WTC11 (cell line): ENCODE measurements at places on chromosomes 12 and 14. TPM values are rescaled to one million over a fixed set of nuclear protein-coding genes. Genes with fewer than 3 reads are reported as not detected.

GNG2 gene
- total RNA-seq = 10.4 to 11.4 TPM (median 10.7 TPM) in 3 replicates

MYF5 gene
- not detected in 3 replicates for total RNA-seq

CD4 gene
- 2.5 to 3.3 TPM (median 2.7 TPM) in 3 replicates for total RNA-seq

SRRM4 gene
- total RNA-seq = 0.78 to 0.96 TPM (median 0.96 TPM) in 3 replicates

IL26 gene
- total RNA-seq = not detected in 3 replicates

PPFIA2 gene
- total RNA-seq = 0.92 to 1.8 TPM (median 1.1 TPM) in 3 replicates

LRRC10 gene
- not detected in 3 replicates for total RNA-seq

DTX1 gene
- 6.2 to 9.2 TPM (median 7.7 TPM) in 3 replicates for total RNA-seq

NABP2 gene
- 42.7 to 47.9 TPM (median 47.5 TPM) in 3 replicates for total RNA-seq

ANO2 gene
- total RNA-seq = 2.8 to 4.0 TPM (median 3.1 TPM) in 3 replicates

ARID2 gene
- total RNA-seq = 33.9 to 47.0 TPM (median 38.1 TPM) in 3 replicates

RNU4-1 gene
- 2,196 to 2,477 TPM (median 2,436 TPM) in 3 replicates for total RNA-seq

GRCh38 chr14:57574617-57575288, 81.1 kb upstream of the CCDC198 start:
- H3K27me3 ChIP-seq = no peaks in the 10 kb centered on the region
- no peak overlapping the region for H3K27ac ChIP-seq
- no peak for DNase-seq
- peaks cover 11% of the 10 kb centered on the region for H3K4me1 ChIP-seq
- no peak overlapping the region for H3K4me3 ChIP-seq
- H3K36me3 ChIP-seq = no peaks in the 10 kb centered on the region

DNA sequence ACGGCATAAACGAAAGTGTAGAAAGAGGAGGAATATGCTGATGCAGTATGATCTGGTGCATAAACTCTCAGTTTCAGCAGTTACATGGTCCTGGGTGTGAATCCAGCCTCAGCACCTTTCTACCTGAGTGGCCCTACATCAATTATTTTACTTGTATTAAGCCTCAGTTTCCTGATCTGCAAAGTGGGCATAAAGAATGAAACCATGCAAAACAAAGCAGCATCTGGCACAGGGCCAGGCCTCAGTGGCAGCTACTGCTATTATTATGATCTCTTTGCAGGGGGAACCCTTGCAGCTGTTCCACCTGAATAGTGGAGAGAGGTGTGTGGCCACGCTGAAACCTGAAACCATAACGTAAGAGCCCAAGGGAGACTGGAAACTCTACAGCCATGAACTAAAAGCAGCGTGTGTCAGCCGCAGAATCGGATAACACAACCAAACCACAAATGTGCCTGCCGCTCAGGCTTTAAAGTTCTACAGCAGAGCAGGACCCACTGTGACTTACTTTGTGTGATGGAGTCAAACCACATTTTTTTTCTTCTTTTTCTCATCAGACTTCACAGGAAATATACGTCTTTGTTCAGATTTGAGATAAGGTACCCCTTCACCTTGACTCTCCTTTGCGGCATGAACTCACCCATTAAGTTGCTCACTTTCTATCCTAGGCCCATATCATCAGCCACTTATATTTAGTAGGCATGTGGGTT, 29.2 kb upstream of the FOS start:
- H3K4me1 ChIP-seq = peaks cover 29% of the 10 kb centered on the region
- DNase-seq = no peak
- H3K27ac ChIP-seq = peak overlapping the region; percentile 58; the same call in 1 of the 2 replicates
- H3K4me3 ChIP-seq = no peak overlapping the region
- no peaks in the 10 kb centered on the region for H3K36me3 ChIP-seq

DNA sequence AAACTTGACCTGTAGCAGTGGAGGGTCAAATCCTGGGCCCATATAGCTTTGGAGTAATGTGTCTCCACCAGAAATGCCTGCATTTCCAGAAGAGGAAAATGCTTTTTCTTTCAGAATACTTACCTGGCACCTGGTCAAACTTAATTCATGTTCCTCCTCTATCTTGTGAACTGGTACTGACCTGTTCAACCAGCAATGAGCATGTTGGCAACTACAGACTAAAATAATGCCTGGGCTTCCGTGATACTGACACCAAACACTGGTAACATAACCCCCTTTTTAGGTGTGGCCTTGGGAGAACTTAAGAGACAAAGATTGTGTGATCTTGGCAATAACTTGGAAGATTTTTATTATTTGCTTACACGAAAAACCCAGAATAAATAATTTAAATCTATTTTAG, 23.8 kb upstream of the MGST1 start:
- peaks cover 6% of the 10 kb centered on the region; the same call in 1 of the 2 replicates for H3K4me1 ChIP-seq
- no peak overlapping the region for H3K27ac ChIP-seq
- DNase-seq = no peak

DNA sequence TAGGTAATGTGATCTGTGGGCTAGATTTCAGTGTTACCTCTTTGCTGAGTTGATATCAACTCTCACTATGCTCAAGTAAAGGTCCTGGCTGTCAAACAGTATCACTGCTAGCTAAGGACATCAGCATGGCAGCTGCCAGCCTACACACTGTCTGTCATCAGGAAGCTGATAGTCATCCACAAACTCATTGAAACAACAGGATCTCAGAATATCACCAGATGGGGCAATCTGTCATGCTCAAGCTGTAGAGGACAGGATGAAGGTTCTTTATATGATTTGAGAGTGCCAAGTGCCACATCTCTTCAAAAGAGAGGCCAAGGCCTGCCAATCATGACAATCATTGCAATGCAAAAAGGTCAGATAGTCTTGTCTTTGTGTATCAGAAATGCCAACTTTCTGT, 811.5 kb upstream of the SEL1L start:
- DNase-seq = no peak
- peaks cover 5% of the 10 kb centered on the region for H3K4me1 ChIP-seq
- no peak overlapping the region for H3K27ac ChIP-seq

- H3K36me3 ChIP-seq = peaks cover 13% of the 10 kb centered on the region; the same call in 1 of the 2 replicates
- DNase-seq = no peak
- no peak overlapping the region for H3K27ac ChIP-seq
- no peaks in the 10 kb centered on the region for H3K27me3 ChIP-seq
Observed at GRCh38 chr14:31360919-31361662, 59.3 kb downstream of the HEATR5A start.

DNA sequence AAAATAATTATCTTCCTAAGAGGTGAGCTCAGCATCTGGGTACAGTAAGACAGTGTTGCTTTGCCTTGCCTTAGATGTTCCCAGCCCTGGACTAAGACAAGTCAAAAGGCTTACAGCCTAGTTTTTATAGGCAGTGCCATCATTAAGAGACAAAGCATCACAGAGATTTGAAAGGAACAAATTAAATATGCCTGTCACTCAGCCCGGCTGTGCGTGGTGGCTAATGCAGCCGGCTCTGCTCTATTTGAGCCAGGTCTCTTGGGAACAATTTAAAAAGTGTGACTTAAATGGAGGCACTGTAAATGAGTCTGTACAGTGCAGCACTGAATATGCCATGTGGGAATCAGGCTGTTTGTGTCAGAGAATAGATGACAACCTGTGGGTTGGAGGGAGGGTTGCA, 1687.4 kb upstream of the FLRT2 start:
- peaks cover 22% of the 10 kb centered on the region for H3K4me1 ChIP-seq
- no peaks in the 10 kb centered on the region for H3K27me3 ChIP-seq
- H3K4me3 ChIP-seq = no peak overlapping the region
- no peaks in the 10 kb centered on the region for H3K36me3 ChIP-seq

GRCh38 chr12:131138638-131139362, 185.1 kb downstream of the ADGRD1 start:
- no peak overlapping the region for H3K4me3 ChIP-seq
- H3K4me1 ChIP-seq = peaks cover 8% of the 10 kb centered on the region
- no peaks in the 10 kb centered on the region for H3K36me3 ChIP-seq
- no peaks in the 10 kb centered on the region for H3K27me3 ChIP-seq
- H3K27ac ChIP-seq = no peak overlapping the region

DNA sequence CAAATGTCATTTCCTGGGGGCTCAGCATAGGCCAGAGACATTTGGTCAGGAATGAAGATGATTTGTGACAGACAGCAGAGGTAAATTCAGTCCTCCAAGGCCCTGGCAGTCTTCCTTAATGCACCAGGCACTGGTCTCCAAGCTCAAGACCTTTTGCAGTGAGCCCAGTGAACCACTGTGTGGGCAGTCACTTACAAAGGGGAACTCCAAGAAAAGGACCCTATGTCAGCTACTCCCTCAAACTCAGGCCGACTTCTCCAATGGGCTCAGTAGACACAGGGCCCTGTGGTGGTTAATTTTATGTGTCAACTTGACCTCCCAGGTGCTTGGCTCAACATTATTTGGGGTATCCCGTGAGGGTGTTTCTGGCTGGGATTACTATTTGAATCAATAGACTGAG, 29.3 kb upstream of the PLEK2 start:
- no peak overlapping the region for H3K4me3 ChIP-seq
- no peaks in the 10 kb centered on the region for H3K27me3 ChIP-seq
- H3K4me1 ChIP-seq = peaks cover 37% of the 10 kb centered on the region

- peak overlapping the region; percentile 86 for H3K4me3 ChIP-seq
- H3K27me3 ChIP-seq = peaks cover 46% of the 10 kb centered on the region
Observed at GRCh38 chr12:33438025-33438772, 1.4 kb downstream of the SYT10 start.

- peaks cover 21% of the 10 kb centered on the region for H3K36me3 ChIP-seq
- DNase-seq = no peak
- H3K27me3 ChIP-seq = no peaks in the 10 kb centered on the region
- H3K27ac ChIP-seq = no peak overlapping the region
- H3K4me3 ChIP-seq = no peak overlapping the region
- H3K4me1 ChIP-seq = peaks cover 3% of the 10 kb centered on the region; the same call in 1 of the 2 replicates
Observed at GRCh38 chr12:116950628-116951325, 40.0 kb downstream of the FBXW8 start.

DNA sequence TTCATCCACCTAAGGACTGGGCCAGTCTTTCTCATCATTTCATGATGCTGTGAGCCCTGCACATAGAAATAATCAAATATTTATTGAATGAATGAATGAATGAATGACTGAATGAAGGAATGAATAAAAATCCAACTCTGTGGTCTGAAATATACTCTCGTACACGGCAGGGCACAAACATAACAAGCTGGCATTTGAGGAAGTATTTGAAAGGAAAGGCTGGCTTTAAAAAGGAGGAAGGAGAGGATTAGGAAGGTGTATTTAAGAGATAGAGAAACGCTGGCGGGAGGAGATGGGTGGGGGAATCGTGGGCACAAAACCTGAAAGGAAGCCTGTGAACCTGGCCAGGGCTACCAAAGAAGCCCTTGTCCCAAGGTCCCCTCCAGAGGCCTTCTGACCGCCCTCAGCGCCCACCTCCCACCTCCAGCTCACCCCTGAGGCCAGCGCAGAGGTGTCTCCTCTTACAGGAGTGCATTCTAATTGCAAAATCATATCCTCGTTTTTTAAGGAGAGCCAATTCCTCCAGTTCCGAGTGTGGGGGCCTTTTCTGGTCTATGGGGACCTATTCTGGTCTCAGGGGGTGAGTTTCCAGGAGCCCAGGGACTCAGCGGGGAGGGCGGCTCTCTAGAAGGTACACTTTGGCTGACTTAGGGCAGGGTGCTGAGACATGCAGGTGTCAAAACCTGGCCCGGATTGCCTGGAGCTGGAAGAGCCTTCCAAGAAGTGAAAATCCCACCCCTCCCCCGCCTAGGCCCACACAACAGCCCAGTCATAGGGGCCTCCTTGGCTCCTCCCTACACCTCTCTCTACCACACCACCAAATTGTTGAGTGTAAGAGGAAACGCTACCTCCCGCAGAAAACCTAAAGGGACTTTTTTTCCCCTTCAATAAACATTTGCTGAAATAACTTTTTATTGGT, 8.7 kb upstream of the JDP2 start:
- H3K36me3 ChIP-seq = no peaks in the 10 kb centered on the region
- no peak overlapping the region for H3K27ac ChIP-seq
- peak overlapping the region; percentile 64 for H3K4me3 ChIP-seq
- DNase-seq = peak; percentile 82
- H3K27me3 ChIP-seq = no peaks in the 10 kb centered on the region

DNA sequence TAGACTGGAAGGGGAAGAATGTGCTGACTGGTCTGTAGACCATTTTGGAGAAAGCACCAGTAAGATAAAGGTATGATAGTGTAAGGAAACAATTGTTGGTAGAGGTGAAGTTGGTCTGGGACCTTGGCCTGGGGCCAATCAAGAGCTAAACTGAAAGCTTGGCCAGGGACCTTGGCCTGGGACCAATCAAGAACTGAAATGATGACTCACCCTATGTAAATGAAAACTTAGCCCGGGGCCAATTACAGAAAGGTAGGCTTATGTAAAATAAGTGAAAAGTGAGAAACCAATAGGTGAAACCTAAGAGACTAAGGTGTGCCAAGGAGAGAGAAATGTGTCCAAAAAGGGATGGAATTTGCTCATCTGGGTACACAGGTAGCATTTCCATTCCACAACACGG, 776.0 kb downstream of the C12orf50 start:
- no peak overlapping the region for H3K27ac ChIP-seq
- no peak for DNase-seq
- peaks cover 8% of the 10 kb centered on the region for H3K36me3 ChIP-seq
- no peaks in the 10 kb centered on the region for H3K4me1 ChIP-seq
- no peaks in the 10 kb centered on the region for H3K27me3 ChIP-seq

- H3K27ac ChIP-seq = no peak overlapping the region
- no peak for DNase-seq
- H3K4me1 ChIP-seq = peaks cover 16% of the 10 kb centered on the region
- no peaks in the 10 kb centered on the region for H3K36me3 ChIP-seq
Observed at GRCh38 chr12:93091886-93092648, 163.0 kb upstream of the EEA1 start.
